Hepatocyte (in vitro differentiated cells): ENCODE measurements at places on chromosomes 2 and 18. TPM values are rescaled to one million over a fixed set of nuclear protein-coding genes. Genes with fewer than 3 reads are reported as not detected.

The ASB18 gene
- not detected in 2 replicates for total RNA-seq

- no peak overlapping the region for H3K4me3 ChIP-seq
- H3K4me1 ChIP-seq = peaks cover 5% of the 10 kb centered on the region
Observed at GRCh38 chr2:25201265-25201664, 32.9 kb upstream of the POMC start.

GRCh38 chr2:10920764-10921388 lies 9.1 kb downstream of the KCNF1 start:
- no peaks in the 10 kb centered on the region for H3K36me3 ChIP-seq
- H3K4me1 ChIP-seq = no peaks in the 10 kb centered on the region
- H3K27ac ChIP-seq = no peak overlapping the region
- H3K4me3 ChIP-seq = no peak overlapping the region
- no peak for DNase-seq

The KRTCAP3 gene
- 11.4 and 19.3 TPM in 2 replicates for total RNA-seq

- peak overlapping the region; percentile 36 for H3K27ac ChIP-seq
- peak overlapping the region; percentile 60 for H3K4me3 ChIP-seq
- H3K4me1 ChIP-seq = peaks cover 9% of the 10 kb centered on the region
- H3K36me3 ChIP-seq = no peaks in the 10 kb centered on the region
- no peak for DNase-seq
Observed at GRCh38 chr18:75204732-75205513, 4.0 kb downstream of the PTGR3 start.

GRCh38 chr2:215431778-215432758 lies 3.8 kb downstream of the FN1 start:
- H3K27me3 ChIP-seq = no peaks in the 10 kb centered on the region
- no peaks in the 10 kb centered on the region for H3K36me3 ChIP-seq
- H3K27ac ChIP-seq = peak overlapping the region; percentile 86

- H3K27ac ChIP-seq = no peak overlapping the region
- H3K27me3 ChIP-seq = no peaks in the 10 kb centered on the region
- no peak for DNase-seq
- no peaks in the 10 kb centered on the region for H3K36me3 ChIP-seq
Observed at GRCh38 chr2:10265329-10266132, 37.2 kb upstream of the HPCAL1 start.

The CNTNAP5 gene
- 0.12 TPM in 1 of 2 replicates, not detected in the other for total RNA-seq

DNA sequence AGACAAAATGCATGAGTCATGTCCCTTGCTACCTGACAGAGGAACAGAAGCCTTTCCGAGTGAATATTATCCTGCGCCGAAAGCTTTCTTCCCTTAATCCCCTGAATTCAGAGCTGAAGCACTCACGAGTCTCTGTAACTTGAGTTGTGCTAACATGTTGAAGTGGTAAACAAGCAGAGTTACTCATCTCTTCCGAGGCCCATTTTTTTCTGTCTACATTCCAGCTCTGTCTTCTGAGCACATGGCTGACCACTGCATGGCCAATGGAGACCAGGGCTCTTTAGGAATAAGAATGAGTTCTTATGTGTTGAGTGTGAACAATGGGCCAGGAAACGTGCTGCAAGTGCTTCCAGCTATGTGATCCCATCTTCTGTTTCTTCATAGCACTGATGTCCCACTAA lies 73.1 kb upstream of the PID1 start:
- no peak overlapping the region for H3K4me3 ChIP-seq
- peak; percentile 34 for DNase-seq
- H3K4me1 ChIP-seq = no peaks in the 10 kb centered on the region

The PLEK gene
- total RNA-seq = 0.08 and 0.93 TPM in 2 replicates

The DPYSL5 gene
- 0.48 and 0.63 TPM in 2 replicates for total RNA-seq

DNA sequence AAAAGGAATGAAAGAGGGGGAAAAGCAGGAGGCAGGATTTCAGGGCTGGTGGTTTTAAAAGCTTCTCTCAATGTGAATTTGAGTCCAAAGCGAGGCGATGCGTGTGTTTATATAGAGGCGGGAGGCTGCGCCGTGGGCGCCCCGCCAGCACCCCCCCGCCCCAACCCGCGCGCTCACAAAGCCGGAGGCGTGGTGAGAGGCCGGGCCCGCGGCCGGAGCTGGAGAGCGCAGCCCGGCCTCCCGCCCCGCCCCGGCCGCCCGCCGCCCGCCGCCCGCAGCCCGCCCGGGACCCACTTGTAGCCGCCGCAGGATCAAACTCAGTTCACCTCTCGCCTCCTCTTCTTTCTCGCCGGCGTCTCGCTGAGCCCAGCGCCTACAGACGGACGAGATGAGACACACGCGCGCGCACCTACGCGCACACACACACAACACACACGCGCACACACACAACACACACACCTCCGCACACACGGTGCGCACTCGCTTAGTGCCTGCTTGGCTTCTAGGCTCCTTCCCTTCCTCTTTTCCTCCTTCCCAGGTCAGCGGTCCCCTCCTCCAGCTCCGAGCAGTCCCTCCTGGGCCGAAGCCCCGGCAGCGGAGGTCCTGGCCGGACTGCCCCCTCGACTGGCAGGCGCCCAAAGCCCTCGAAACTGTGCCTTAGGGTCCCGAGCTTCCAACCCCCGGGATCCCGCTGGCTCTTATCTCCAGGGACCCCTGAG lies 1.3 kb upstream of the CYP26B1 start:
- no peaks in the 10 kb centered on the region for H3K36me3 ChIP-seq
- peak; percentile 75 for DNase-seq
- H3K27me3 ChIP-seq = peaks cover 58% of the 10 kb centered on the region
- H3K4me1 ChIP-seq = peaks cover 38% of the 10 kb centered on the region
- H3K4me3 ChIP-seq = peak overlapping the region; percentile 49

DNA sequence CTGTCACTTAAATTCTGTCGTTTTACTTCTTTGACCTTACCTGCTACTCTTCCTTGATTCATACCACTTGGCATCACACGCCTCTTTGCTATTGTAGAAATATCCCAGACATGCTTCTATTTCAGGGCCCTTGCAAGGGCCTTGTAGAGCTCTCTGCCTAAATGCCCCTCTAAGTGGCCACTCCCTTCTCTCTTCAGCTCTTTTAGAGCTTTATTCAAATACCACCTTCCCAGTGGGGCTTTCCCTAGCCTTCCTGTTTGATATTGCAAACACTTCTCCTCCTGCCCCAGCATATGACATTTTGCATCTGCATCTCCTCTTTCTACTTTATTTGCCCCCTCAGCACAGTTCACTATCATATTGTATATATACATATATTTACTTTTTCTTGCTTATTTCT lies 54.0 kb downstream of the PELI1 start:
- H3K27me3 ChIP-seq = no peaks in the 10 kb centered on the region
- no peak for DNase-seq
- no peak overlapping the region for H3K27ac ChIP-seq

DNA sequence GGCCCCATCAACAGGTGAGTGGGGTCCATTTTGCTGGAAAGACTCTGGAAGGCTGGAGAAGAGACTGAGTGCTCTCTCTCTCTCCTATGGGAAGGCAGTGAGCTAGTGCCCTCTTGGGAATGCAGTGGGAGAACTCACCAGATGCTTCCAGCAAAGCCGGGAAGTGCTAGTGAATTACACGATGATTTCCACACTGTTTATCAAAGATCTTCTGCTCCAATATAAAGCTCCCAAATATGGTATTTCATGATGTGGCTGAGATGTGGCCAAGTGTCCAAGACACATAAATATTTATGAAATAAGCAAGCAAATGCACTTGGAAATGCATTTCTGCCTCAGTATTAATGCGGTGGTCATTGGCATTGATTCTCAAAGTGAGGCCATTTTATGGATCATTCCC lies 135.9 kb downstream of the VAPA start:
- peaks cover 9% of the 10 kb centered on the region for H3K4me1 ChIP-seq
- no peak overlapping the region for H3K4me3 ChIP-seq
- H3K27me3 ChIP-seq = no peaks in the 10 kb centered on the region
- no peak for DNase-seq

DNA sequence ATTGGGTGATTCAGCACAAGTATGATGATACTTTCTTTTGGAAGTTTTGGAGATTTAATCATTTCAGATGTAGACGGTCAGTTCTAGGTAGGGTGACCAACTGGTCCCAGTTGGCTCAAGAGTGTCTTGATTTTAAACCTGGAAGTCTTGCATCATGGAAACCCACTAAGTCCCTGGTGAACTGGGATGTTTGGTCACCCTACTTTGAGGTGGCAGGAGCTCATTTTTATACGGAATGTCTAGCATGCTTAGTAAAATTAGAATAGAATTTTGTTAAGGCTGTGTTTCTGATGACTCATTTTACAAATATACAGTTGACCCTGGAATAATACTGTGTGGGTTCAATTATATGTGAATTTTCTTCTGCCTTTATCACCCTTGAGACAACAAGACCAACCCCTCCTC lies 61.5 kb upstream of the DOCK10 start:
- no peak for DNase-seq
- no peaks in the 10 kb centered on the region for H3K4me1 ChIP-seq
- H3K36me3 ChIP-seq = no peaks in the 10 kb centered on the region
- no peak overlapping the region for H3K4me3 ChIP-seq
- H3K27ac ChIP-seq = no peak overlapping the region
- H3K27me3 ChIP-seq = no peaks in the 10 kb centered on the region

DNA sequence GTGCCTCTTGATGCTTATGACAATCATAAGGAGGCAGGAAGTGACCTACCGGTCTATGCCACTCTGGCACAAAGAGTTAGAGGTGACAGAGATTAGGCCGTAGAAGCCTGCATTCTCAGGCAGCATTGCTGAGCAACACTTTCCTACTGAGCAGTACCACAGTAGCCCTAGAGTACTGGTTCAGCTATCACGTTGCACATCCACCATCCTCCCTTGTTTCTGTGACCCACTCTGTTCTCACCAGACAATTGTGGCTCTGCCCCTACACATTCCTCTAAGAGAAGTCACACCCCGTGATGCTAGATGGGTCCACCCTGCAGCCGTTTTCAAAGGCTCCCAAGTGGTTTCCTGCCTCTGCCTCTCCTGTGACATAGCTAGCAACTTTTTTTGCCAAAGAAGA lies 22.6 kb upstream of the SUCLG1 start:
- H3K4me1 ChIP-seq = peaks cover 8% of the 10 kb centered on the region
- no peak for DNase-seq
- peak overlapping the region; percentile 16 for H3K27ac ChIP-seq
- no peak overlapping the region for H3K4me3 ChIP-seq
- H3K36me3 ChIP-seq = no peaks in the 10 kb centered on the region

- H3K27me3 ChIP-seq = no peaks in the 10 kb centered on the region
- H3K27ac ChIP-seq = no peak overlapping the region
- no peak overlapping the region for H3K4me3 ChIP-seq
- DNase-seq = no peak
- no peaks in the 10 kb centered on the region for H3K4me1 ChIP-seq
- H3K36me3 ChIP-seq = no peaks in the 10 kb centered on the region
Observed at GRCh38 chr18:70135604-70136003, 69.9 kb downstream of the RTTN start.

GRCh38 chr2:148903294-148903693 lies 28.3 kb downstream of the KIF5C start:
- no peak overlapping the region for H3K4me3 ChIP-seq
- H3K4me1 ChIP-seq = no peaks in the 10 kb centered on the region
- no peaks in the 10 kb centered on the region for H3K27me3 ChIP-seq
- DNase-seq = no peak

The FOXI3 gene
- total RNA-seq = not detected in 2 replicates

DNA sequence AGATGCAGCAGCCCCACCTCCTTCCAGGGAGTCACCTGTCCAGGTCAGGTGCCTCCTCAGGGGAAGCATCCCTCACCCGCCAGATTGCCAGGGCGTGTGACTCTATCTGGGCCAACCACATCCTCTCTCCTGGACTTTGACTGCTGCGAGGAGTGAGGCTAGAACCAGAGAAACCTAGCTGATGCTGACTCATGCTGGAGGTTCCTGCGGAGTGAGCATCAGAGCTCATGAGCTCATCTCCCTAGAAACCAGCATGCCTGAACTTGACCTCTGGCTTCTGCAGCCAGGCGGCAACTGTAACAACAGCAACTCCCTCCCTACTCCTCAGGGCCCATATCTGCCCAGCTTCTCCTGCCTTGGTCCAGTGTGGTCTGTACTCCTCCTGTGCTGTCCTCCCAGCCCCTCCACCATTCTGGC lies 28.3 kb upstream of the NT5DC4 start:
- H3K27ac ChIP-seq = peak overlapping the region; percentile 90
- no peaks in the 10 kb centered on the region for H3K27me3 ChIP-seq
- peaks cover 7% of the 10 kb centered on the region for H3K4me1 ChIP-seq
- peak; percentile 91 for DNase-seq

GRCh38 chr2:108579623-108580022 lies 45.4 kb downstream of the LIMS1 start:
- no peaks in the 10 kb centered on the region for H3K36me3 ChIP-seq
- peaks cover 16% of the 10 kb centered on the region for H3K4me1 ChIP-seq
- no peak for DNase-seq
- H3K4me3 ChIP-seq = no peak overlapping the region
- no peak overlapping the region for H3K27ac ChIP-seq

The NDUFB3 gene
- total RNA-seq = 83.0 and 96.2 TPM in 2 replicates

DNA sequence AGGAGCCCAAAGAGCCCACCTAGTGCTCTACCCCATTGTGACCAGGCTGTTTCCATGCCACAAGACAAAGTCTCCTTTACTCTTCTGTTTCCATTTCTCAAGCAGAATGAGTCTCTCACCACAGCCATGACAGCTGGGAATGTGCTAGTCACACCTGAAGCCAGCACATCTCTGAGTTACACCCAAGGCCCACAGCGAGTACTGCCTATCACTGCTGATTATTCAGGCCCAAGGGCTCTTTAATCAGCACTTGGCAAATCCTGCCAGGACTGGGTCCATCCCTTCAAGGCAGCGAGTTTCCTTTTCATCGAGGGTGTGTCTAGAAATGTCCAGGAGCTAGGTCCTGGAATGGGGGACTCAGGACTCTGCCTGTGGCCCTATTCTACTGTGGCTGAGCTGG lies 14.6 kb upstream of the PPP1R1C start:
- no peak for DNase-seq
- H3K4me3 ChIP-seq = no peak overlapping the region
- H3K27ac ChIP-seq = no peak overlapping the region
- no peaks in the 10 kb centered on the region for H3K4me1 ChIP-seq
- no peaks in the 10 kb centered on the region for H3K36me3 ChIP-seq

DNA sequence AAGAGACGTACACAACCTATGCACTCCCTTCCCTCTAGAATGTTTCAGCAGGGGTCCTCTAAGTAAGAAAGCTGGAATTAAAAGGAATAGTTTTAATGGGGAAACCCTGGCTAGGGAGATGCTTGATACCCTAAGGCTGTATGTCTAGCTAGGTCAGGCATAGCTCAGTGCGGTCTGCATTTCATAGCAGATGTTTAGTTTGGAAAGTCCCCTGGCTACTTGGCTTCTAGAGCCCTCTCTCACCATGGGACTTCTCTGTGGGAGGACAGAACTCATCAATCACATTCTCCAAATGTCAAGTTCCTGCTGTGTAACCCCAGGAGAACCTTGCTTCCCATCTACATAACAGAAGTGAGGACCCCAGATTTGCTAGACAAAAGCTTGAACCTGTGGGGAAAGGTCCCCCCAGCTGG lies 24.1 kb upstream of the ANXA4 start:
- H3K4me1 ChIP-seq = no peaks in the 10 kb centered on the region
- H3K27ac ChIP-seq = no peak overlapping the region
- H3K27me3 ChIP-seq = no peaks in the 10 kb centered on the region

DNA sequence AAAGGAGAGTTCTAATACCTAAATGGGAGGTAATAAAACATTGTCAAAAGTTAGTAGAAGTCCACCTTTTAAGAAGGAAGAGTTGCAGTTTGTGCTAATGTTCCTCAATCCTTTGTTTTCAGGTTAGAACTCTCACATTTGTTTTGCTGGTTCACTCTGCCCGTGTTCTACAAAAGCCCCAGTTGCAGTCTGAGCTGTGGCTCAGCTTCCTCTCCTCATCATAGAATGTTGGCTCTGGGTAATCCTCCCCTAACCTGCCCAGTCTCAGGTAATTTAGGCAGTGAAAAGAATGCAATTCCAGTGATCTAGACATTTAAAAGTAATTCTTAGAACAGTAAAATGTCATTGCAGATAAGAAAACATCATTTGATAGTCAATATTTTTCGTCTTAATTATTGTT lies 1410.4 kb upstream of the ZEB2 start:
- H3K4me3 ChIP-seq = no peak overlapping the region
- H3K27ac ChIP-seq = no peak overlapping the region
- no peaks in the 10 kb centered on the region for H3K27me3 ChIP-seq
- DNase-seq = no peak
- no peaks in the 10 kb centered on the region for H3K36me3 ChIP-seq
